ENCODE measurements at places on chromosomes 4 and X.

- no peak for DNase-seq
Observed at GRCh38 chrX:66919280-66919832, 280.5 kb upstream of the EDA2R start.

- DNase-seq, result no peak
Observed at GRCh38 chr4:10611673-10612072, 72.9 kb downstream of the CLNK start.

GRCh38 chr4:172725581-172725980 is 443.0 kb upstream of the GALNT7 start:
- no peak for DNase-seq

DNA sequence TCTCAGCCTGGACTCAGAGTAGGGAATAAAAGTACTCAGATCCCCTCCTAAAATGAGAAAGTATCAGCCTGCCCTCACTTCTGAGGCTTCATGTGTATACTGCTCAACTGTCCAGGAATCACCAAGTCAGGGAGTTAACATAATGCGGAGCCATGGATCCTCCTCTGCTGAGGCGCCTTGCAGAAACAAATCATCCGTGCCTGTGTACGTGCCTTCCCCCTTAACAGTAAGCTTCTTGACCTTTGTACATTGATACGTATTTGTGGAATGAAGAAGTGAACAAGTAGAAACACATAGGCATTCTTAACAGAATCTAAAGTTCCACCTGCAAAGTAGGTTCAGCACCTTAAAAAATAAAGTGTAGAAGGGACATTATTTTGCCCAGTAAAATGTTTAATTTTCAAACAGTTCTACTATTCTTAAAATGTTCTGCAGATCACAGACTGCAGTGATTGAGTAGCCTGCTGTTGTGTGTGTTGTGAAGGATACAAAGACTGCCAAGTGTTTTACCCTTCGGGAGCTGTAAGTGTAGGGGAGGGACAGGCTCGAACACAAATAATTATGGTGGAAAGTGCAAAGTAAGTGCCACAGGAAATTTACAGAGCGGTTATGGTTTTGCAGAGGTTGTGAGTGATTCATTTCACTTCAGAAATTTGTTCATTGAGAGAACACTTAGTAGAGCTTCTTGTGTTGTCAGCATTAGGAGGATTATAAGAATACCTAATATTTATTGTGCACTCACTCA is 61.9 kb downstream of the ARHGAP10 start:
- no peak for DNase-seq

DNA sequence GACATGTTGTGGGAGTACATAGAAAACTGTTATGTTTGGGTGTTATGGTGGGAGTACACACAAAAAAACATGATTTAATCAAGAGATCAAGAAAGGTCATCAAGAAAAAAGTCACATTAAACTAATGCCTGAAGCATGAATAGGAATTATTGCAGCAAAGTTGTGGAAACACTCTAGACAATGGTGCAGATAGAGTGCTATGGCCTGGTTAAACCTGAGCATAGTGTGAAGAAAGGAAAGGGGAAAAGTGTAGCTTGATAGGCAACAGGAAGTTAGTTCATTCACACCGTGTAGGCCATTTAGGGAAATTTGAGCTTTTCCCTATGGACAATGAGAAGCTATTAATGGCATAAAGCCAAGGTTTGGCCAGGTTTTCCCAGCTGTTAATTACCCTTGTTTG is 162.1 kb upstream of the EMCN start:
- DNase-seq, result no peak

GRCh38 chr4:22531311-22532019 is 15.6 kb upstream of the ADGRA3 start:
- DNase-seq, result no peak

DNA sequence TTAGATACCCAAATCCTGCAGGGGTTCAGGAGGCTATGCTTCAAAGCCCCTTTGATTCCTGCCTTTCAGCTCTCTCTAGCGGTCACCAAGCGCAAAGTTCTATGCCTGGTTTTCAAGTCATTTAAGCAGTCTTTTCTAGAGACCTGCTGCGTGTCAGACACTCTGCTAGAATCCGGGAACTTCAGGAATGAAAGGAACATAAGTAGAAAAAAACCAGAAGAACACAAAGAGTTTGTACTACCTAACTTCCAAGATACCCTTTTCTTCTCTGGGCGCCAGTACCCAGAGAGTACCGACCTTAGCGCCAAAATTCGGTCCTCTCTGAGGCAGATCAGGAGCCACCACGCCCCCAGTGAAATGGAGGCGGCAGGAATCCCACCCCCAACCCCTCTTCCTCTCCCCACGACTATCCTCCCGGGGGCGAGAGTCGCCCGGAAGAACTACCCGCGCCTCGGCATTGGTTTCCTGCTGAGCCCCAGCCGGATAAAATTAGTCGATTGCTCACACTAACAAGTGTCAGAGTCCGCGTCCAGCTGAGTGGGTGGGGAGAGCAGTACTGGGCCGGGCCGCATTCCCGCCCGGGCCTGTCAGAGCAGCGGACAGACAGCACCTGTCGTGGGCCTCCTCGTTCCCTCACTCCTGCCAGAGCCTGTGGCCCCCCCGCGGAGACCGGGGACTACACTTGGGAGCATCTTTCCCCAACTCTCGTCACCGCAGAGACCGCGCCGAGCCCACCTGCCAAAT is 78.8 kb downstream of the RLIM start:
- DNase-seq, result peak; percentile 33

DNA sequence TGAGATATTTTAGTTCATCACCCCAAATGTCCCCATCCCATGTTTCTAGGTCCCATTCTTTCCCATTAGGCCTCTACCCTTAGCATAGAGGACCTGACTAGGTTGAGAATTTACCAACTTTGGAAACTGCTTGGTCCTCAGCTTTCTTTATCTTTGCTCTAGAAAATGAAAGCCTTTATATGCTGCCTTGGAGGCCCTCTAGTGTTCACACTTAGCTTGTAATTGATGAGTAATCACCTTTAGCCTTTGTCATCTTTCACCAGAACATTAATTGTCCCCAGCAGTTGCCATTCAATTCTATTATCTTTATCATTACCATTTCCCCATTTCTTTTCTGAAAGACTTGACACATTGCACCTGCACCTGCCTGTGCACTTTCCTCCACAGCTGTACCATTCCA is 589.2 kb upstream of the NR3C2 start:
- no peak for DNase-seq

DNA sequence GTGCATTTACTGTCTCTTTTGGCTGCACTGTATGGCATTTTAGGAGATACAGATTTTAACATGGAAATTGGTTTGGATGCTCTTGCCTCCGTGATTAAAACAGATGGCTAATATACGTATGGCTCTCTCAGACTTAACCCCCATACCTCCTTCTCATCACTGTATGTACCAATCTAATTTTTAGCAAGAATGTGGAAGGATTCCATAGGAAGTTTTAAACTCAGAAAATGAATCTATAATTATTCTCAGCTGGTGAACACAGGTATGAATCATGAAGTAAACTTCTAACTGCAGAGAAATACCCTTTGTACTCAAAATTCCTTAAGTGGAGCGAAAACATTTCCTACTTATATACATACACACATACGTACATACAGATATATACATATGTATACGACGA is 210.5 kb upstream of the NEIL3 start:
- no peak for DNase-seq

DNA sequence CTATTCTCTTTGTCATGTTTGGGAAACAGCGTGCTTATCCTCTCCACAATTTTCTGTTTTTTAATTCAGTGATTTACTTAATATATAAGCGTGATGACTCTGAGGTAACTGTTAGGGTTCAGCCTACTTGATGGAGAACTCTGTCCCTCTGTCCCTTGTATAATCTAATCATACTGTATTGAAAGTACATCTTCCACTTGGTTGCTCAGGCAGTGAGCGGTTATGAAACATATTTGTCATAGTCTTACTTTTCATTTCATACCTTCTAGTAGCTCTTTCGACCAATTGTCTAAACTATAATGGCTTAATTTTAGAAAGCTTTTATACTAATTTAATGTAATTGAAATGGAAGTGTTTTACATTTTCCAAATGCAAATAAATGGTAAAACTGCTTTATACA is 469.0 kb downstream of the TLL1 start:
- DNase-seq, result no peak

DNA sequence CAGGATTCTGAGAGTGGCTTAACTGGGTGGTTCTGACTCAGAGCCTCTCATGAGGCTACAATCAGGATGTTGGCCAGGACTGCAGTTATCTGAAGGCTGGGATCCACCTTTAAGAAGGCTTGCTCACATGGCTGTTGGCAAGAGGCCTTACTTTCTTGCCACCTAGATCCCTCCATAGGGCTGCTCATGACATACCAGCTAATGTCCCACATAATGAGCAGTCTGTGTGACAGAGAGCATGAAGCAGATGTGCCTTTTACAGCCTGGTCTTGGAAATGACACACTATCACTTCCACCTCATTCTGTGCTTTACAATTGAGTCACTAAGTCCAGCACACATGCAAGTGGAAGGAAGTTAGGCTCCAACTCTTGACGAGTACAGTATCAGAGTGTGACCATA is 4.3 kb upstream of the RBM3 start:
- no peak for DNase-seq

GRCh38 chrX:64850371-64851082 is 125.7 kb downstream of the ZC4H2 start:
- no peak for DNase-seq

DNA sequence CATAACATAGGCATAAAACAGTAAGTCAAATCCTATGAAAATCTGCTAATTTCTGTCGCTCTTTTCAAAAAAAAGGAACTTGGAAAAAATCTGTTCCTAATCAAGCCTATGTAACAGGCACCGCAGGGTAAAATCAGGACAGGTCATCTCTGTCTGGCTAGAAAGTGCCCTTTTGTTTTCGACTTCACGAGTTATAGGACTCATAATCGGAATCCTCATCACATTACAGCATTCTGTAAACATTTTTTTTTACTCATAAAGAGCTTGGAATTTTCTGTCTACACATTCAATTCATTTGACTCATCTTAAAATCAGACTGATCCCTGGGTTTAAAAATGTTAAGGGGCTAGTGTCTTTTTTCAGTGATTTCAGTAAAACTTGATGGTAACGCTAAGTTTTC is 181.7 kb upstream of the TBC1D9 start:
- DNase-seq, result no peak

GRCh38 chr4:76339364-76339763 is 32.8 kb downstream of the STBD1 start:
- DNase-seq, result no peak

GRCh38 chrX:134419784-134420183 is 40.2 kb upstream of the HPRT1 start:
- no peak for DNase-seq

DNA sequence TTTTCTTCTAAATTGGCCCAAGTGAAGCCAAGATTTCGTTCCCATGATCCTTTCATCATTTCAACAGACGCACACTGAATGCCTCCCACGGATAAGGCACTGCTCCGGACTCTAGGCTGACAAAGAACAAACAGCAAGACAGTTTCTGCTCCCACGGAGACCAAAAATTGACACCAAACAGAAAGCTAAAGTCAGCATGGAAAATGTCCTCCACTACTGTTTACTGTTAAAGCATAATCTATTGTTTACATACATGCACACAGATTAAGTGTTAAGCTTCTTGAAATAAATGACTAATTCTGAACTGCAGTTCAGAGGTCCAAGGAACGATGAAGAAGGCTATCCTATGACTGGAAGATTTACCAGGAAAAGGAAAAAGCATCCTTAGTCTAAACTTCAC is 199.6 kb downstream of the AASDH start:
- no peak for DNase-seq

DNA sequence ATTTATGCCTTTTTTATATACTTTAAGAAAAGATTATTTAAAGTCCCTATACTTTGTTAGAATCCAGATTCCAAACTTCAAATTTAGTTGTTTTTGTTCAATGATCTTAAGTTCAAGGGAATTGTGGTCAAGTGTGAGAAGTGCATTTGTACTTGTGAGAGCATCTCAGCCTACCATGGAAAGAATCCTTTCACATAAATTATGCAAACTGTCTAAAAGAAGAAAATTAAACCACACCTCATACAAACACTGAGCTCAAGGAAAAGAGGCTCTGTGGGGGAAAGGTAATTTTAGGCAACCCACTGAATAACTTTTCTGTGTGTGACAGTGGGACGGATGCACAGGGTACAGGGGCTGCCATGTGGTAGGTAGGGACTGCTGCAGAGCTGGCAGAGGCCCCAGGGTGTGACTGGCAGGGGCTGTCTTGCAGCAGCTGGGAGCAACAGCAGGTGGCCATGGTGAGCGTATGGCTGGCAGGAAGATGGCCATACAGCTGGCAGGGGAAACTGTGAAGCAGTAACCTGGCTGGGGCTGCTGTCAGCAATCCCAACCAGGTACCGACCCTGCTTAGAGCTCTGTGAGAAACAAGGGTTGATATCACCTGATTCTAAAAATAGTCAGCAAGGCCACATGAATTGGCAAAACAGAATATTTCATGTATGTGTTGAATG is 130.6 kb downstream of the UGT8 start:
- DNase-seq, result no peak

DNA sequence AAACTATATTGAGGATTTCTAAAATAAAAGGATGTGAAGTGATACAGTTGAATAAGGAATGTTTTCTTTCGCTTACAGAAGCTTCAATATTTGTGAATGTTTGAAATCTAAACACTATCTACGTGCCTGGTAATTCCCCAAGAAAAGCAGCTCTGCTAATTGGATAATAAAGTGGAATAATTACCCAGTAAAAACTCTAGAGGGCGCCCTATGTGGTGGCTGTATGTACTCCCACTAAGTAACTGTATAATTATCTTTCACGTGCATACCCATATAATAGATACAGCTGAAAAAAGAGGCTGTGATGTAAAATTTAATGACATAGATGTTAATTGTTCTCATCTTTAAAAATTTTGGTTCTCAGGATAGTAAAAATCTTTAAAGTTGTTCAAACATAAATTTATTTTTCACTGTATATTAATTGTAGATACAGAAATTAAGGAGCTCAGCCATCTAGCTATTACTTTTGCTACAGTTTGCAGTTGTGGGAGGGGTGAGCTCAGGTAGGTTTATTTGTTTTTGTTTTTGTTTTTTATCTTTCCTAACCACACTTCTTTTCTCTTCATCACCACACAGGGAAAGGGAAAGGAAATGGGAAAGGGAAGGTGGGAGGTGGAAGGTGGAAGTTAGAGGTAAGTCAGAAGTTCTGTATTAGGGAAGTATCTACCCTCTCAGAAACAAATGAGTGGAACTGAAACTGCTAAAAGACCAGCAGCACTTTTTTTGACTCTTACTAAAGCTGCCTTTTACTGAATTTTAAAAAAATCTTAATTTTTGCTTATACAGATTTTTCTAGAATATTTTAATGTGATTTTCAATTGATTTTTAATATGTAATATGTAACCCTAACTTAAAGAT is 151.7 kb upstream of the RPS6KA6 start:
- DNase-seq, result no peak

GRCh38 chrX:38657562-38657961 is 96.2 kb downstream of the TSPAN7 start:
- DNase-seq, result no peak

GRCh38 chr4:38791010-38791409 is 8.2 kb upstream of the TLR10 start:
- no peak for DNase-seq

All from epithelial cell of prostate (primary cell).